Immature natural killer cell (primary cell): ENCODE measurements at places on chromosomes 4 and X. TPM values are rescaled to one million over a fixed set of nuclear protein-coding genes. Genes with fewer than 3 reads are reported as not detected.

DNA sequence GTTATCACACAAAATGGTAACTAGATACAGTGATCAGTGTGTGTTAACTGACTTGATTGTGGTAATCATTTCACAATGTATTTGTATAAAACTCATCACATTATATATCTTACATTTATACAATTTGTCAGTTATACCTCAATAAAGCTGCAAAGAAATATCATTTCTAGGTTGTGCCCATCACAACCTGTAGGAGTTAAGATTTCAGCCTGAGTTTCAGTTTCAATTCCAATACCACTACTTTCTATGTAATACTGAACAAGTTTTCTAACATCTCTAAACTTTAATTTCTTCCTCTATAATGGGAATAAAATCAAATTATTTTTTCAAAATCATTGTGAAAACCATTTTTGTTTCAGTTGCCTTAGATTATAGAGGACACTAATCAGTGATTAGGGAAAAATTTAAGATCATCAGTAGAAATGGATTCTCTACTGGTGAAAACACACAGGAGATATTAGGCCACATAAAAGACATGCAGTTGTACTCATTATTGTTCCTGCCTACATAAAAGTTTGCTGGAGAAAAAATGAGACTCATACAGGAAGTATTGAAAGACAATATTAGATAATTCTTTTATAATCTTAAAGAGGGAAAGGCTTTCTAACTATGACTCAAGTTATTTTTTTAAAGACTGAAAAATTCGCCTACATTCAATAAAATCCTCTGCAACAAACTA, 18.4 kb upstream of the TBC1D1 start:
- peaks cover 16% of the 10 kb centered on the region for H3K36me3 ChIP-seq
- no peak overlapping the region for H3K27ac ChIP-seq
- no peak overlapping the region for H3K4me3 ChIP-seq

GRCh38 chr4:153257151-153257620, 52.9 kb downstream of the TRIM2 start:
- H3K4me1 ChIP-seq, result no peaks in the 10 kb centered on the region
- no peak for DNase-seq
- no peaks in the 10 kb centered on the region for H3K36me3 ChIP-seq
- H3K27ac ChIP-seq, result no peak overlapping the region
- no peak overlapping the region for H3K4me3 ChIP-seq

DNA sequence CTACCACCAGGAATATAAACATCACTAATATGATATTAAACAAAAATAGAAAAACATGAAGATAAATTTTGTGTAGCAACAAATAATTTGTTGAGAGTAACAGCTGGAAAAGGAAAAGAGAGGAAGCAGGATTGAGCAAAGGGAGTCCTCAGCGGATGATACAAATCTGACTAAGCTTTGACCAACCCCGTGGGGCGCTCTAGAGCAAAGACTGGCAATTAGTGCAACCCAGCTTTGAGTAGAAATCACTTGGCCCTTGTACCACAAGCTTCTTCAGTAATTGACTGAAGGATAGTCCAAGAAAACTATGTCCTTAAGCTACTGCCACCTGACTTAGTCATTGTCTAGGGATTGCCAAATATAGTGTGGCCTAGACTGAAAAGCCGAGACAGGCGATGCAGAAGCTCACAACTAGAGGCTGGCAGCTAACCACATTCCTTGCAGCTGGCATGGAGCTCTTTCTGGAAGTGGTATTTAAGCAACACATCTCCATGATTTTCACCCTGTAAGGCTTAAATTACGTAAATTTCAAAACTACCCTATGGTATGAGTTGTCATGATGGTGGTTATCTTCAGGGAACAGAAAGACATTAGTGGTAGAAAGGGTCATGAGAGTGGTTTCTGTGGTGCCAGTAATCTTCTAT, 396.0 kb downstream of the PDGFC start:
- no peak overlapping the region for H3K4me3 ChIP-seq
- no peaks in the 10 kb centered on the region for H3K4me1 ChIP-seq
- no peak for DNase-seq
- no peak overlapping the region for H3K27ac ChIP-seq

DNA sequence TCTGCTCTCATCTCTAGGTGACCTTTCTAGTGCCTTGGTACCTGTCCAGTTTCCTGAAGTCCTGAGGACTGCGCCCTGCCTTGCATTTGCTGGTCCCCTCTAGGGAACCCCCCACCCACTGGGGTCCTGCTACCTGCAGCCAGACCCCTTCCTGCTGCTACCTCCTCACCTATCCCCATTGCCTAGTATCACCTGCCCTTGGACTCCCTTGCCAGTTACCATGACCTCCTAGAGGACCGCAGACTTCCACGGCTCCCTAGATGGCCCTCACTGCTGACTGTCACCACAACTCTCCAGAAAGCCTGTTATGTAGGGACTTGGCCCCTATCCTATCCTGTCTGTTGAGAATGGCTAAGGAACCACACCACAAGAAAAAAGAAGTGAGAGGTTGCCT, 166.6 kb downstream of the EFNB1 start:
- no peak overlapping the region for H3K27ac ChIP-seq
- H3K36me3 ChIP-seq, result no peaks in the 10 kb centered on the region
- no peaks in the 10 kb centered on the region for H3K4me1 ChIP-seq

DNA sequence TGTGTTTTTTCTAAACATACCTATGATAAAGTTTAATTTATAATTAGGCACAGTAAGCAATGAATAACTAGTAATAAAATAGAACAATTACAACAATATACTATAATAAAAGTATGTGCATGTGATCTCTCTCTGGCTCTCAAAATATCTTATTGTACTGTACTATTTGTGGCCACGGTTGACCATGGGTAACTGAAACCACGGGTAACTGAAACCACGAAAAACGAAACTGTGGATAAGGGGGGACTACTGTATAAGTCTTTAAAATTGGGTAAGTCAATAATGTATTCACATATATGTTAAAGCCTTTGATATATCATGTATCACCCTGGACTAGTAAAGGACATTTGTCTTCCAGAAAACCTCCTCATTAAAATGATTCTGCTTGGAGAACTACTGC, 20.0 kb downstream of the TMEM154 start:
- DNase-seq, result no peak
- no peak overlapping the region for H3K4me3 ChIP-seq
- H3K27ac ChIP-seq, result no peak overlapping the region
- H3K27me3 ChIP-seq, result peaks cover 2% of the 10 kb centered on the region
- H3K4me1 ChIP-seq, result no peaks in the 10 kb centered on the region
- H3K36me3 ChIP-seq, result peaks cover 14% of the 10 kb centered on the region

DNA sequence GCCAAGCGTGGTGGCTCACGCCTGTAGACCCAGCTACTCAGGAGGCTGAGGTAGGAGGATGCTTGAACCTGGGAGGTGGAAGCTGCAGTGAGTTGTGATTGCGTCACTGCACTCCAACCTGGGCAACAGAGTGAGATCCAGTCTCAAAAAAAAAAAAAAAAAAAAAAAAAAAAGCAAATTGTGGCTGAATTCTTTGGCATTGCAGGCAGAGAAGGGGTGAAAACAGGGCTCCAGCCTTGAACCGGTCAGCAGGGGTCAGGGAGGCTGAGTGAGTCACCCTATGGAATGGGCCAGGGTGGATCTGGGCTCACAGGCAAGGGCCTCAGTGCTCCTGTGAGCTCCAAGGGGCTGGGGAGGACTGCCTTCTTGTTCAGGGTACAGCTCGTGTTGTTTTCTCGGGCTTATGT, 13.2 kb upstream of the FAM3A start:
- no peaks in the 10 kb centered on the region for H3K36me3 ChIP-seq
- H3K4me3 ChIP-seq, result no peak overlapping the region
- no peak overlapping the region for H3K27ac ChIP-seq
- DNase-seq, result no peak
- H3K4me1 ChIP-seq, result peaks cover 25% of the 10 kb centered on the region

DNA sequence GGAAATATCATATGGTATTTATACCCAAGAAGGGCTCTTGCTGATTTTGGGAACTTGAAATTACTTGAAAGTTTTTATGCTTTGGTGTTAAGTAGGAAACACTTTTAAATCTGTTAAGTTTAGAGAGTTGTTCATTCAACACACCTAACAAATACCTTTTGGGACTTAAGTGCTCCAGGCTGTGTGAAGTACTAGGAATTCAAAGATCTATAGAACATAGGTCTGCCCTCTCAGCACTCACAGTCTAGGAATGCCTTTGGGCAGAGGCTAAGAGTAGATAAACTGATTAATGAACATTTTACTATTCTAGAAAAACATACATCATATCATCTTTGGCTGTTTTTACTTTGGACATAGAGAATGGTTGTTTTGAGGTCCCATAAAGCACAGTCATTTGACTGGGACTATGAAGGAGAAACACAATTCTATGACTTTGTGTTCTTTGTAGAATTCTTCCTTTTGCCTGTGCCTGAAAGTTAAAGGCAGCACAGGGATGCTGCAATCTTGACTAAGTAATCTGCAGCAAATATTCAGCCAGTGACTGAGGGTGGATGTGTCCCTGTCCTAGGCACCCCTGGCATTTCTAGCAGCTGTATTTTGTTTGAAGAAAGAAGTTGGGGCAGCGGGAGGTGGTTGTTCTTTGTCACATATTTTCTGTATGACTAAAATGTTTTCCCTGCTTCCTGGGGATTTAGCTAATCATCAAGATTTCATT, 8.3 kb downstream of the BMP3 start:
- H3K27ac ChIP-seq, result no peak overlapping the region
- no peaks in the 10 kb centered on the region for H3K27me3 ChIP-seq
- no peak overlapping the region for H3K4me3 ChIP-seq
- no peaks in the 10 kb centered on the region for H3K36me3 ChIP-seq
- H3K4me1 ChIP-seq, result no peaks in the 10 kb centered on the region
- DNase-seq, result no peak

DNA sequence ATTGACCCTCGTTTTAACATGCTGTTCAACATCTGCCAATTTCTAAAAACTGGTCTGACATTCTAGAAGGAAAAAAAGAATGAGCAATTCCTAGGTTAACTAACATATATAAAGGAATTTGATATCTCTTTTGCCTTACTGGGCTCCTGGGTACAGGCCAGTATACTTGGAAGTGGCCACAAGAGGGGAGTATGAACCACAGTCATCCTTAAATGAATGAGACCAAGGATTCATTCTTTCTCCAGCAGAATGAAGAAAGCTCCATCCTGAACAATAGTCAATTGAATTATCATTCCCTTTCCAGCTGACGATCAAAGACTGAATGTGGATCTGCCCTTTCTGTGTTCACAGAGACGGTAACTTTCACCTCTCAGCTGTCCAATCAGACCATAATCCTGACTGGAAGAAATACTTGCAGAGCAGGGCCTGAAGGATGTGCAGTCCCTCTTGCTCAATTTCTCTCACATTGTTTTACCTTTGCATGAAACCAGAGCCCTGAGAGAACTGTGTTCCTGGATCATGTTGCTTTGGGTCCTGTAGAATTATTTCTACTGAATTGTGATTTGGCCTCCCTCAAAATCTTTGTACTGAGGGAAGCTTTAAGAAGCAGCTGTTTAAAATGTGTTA, 14.8 kb upstream of the SPARCL1 start:
- no peaks in the 10 kb centered on the region for H3K4me1 ChIP-seq
- no peak overlapping the region for H3K4me3 ChIP-seq
- no peak overlapping the region for H3K27ac ChIP-seq
- H3K36me3 ChIP-seq, result no peaks in the 10 kb centered on the region
- no peak for DNase-seq

GRCh38 chr4:525660-526059, 26.6 kb downstream of the PIGG start:
- DNase-seq, result no peak
- no peaks in the 10 kb centered on the region for H3K27me3 ChIP-seq
- no peak overlapping the region for H3K4me3 ChIP-seq
- H3K27ac ChIP-seq, result no peak overlapping the region

- H3K4me1 ChIP-seq, result peaks cover 40% of the 10 kb centered on the region
- H3K27me3 ChIP-seq, result peaks cover 2% of the 10 kb centered on the region
- H3K27ac ChIP-seq, result no peak overlapping the region
- H3K4me3 ChIP-seq, result no peak overlapping the region
Measured at GRCh38 chr4:15988222-15988621, 25.2 kb upstream of the FGFBP2 start.

Gene SPANXA2
- not detected for polyA plus RNA-seq

Gene GABRE
- polyA plus RNA-seq, result not detected

Gene UGT2B17
- polyA plus RNA-seq, result not detected

Gene LAMP2
- polyA plus RNA-seq, result 113 TPM

Gene ERVMER34-1
- not detected for polyA plus RNA-seq
